ENCODE measurements at places on chromosomes 3 and 15.

DNA sequence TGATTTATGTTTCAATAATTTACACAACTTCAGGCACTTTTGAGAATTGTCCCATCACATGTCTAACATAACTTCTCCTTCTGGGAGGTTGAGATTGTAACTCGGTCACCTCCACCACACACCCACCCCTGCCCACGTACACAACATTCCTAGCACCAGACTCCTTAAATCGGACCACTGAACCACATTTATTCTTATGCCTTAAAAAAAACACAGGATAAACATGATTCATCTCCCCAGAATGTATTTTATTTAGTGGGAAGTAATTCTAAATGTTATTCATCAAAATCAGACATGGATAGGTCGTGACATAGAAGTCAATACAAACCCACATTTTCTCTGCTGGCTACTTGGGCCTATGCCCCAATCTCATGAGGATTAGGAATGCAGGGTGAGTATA, 3.0 kb downstream of the SNTN start:
- no peaks in the 10 kb centered on the region for H3K36me3 ChIP-seq
- no peak for DNase-seq

- no peaks in the 10 kb centered on the region for H3K4me1 ChIP-seq
- no peak overlapping the region for H3K4me3 ChIP-seq
- H3K36me3 ChIP-seq: no peaks in the 10 kb centered on the region
- H3K27ac ChIP-seq: no peak overlapping the region
- no peaks in the 10 kb centered on the region for H3K27me3 ChIP-seq
Measured at GRCh38 chr3:6578526-6578925, 282.4 kb upstream of the GRM7 start.

GRCh38 chr15:67880651-67881182, 40.9 kb upstream of the RNU6-1 start:
- H3K36me3 ChIP-seq: no peaks in the 10 kb centered on the region
- no peak overlapping the region for H3K27ac ChIP-seq
- DNase-seq: no peak
- H3K4me3 ChIP-seq: no peak overlapping the region
- H3K4me1 ChIP-seq: peaks cover 9% of the 10 kb centered on the region

DNA sequence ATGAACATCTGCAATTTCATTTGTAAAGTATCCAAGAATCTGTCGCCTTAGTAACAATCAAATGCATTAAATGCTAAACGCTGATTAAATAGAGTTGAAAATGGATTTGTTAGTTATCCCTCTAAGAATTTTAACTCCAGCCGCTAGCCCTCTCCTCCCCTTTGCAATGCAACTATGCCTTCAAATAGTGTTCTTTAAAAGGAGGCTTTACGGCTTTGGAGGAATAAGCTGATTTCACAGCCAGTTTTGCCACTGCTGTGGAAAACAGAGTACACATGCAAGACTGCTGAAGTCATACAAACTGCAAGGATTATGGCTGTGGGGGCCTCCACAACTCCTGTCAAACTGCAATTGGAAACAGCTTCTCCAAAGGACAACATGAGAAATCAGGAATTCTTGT, 89.2 kb downstream of the CERS3 start:
- H3K27ac ChIP-seq: no peak overlapping the region
- no peaks in the 10 kb centered on the region for H3K4me1 ChIP-seq
- no peaks in the 10 kb centered on the region for H3K36me3 ChIP-seq
- H3K4me3 ChIP-seq: no peak overlapping the region

DNA sequence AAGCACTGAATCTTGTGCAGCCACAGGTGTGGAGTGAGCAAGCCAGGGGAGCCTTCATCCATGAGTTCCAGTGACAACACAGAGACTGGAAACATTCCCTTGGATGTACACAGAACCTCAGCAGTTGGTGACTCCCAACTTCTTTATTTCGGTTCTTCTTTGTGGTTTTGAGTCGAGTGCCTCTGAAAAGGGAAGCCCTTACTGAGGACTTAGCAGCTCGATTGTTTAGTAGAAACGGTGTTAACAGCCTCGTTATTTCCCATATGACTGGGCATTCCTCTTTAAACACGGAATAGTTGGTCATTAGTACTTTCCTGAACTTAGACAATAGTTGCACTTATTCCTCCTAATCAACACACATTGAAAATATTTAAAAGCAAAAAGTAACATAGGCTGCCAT, 7.7 kb downstream of the SLCO3A1 start:
- H3K27me3 ChIP-seq: no peaks in the 10 kb centered on the region
- H3K4me3 ChIP-seq: no peak overlapping the region
- peaks cover 21% of the 10 kb centered on the region for H3K36me3 ChIP-seq
- H3K27ac ChIP-seq: peak overlapping the region; percentile 4
- DNase-seq: no peak

- no peak for DNase-seq
- H3K27me3 ChIP-seq: peaks cover 20% of the 10 kb centered on the region
- H3K36me3 ChIP-seq: peaks cover under 1% of the 10 kb centered on the region
- no peak overlapping the region for H3K4me3 ChIP-seq
- peaks cover 26% of the 10 kb centered on the region for H3K4me1 ChIP-seq
- H3K27ac ChIP-seq: no peak overlapping the region
Measured at GRCh38 chr3:122268257-122269024, 56.6 kb upstream of the CSTA start.

DNA sequence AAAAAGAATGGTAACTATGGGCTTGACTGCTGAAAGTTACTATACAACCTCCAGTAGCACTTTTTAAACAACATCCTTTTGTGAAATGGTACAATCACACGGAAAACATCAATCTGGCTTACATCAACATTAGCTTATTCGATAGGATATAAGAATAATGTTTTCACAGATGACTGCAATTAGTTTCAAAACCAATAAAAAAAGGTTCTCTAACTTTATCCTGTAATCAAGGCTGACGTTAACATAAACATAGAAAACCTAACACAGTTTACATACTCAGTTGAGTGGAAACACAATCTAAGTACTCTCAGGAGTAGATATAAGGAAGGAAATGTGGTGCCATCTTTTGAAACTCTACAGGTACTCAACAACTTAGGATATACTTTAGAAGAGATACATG, 102.2 kb downstream of the DLG1 start:
- H3K36me3 ChIP-seq: peaks cover 4% of the 10 kb centered on the region
- no peak overlapping the region for H3K4me3 ChIP-seq
- H3K27ac ChIP-seq: no peak overlapping the region
- no peaks in the 10 kb centered on the region for H3K27me3 ChIP-seq
- no peak for DNase-seq

DNA sequence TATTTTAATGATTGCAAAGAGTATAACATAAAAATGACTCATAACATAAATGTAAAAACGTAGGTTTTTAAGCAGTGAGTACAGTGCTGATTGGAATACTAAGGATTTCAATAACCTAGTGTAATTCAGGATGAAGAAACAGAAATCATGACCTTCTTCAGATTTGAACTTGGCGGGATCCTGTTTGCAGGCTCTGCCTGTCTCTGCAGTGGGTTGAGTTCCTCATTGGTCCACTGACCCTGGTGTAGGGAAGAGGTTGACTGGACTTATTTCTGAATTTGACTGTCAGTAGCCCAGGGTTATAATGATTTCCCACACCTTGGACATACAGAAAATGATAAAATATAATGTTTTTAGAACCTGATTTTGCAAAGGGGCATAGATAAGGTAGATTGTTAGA, 171.7 kb downstream of the FNDC3B start:
- peaks cover 9% of the 10 kb centered on the region for H3K36me3 ChIP-seq
- peaks cover 11% of the 10 kb centered on the region for H3K4me1 ChIP-seq
- no peak for DNase-seq

GRCh38 chr15:36130641-36131310, 448.6 kb upstream of the CDIN1 start:
- no peaks in the 10 kb centered on the region for H3K4me1 ChIP-seq
- DNase-seq: no peak
- no peaks in the 10 kb centered on the region for H3K36me3 ChIP-seq
- no peak overlapping the region for H3K4me3 ChIP-seq
- H3K27me3 ChIP-seq: no peaks in the 10 kb centered on the region

DNA sequence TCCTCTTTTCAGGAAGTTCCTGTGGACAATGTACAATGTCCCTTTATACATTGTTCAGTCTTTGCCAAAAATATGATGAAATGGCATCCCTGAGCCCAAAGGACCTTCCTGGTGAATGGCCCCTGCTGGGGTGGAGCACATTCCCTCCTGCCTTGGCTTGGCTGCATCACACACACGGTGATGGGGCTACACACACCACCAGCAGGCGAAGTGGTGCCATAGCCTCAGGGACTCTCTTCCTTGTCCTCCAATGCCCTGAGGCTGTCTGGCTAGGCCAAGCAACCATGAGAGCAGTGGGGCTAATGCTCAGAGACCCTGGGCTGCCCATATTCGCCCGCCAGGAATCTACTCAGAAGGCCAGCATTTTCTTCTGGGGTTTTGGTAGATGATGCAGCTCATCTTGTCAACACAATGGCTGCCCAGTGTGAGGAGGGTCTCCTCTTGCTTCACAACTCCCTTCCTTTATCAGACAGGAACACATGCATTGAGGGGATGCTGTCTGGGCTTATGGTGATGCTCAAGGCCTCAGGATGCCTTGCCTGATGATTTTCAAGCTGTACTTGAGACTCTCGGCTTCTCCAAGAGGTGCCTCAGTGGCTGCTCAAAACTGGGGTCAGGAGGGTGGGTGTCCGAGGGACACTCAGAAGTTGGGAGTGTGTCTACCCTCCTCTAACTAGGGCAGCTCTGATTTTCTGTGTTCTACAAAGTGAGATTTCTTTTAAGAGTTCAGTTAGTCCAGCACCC, 40.9 kb upstream of the EPHB1 start:
- no peak for DNase-seq
- H3K27me3 ChIP-seq: peaks cover 6% of the 10 kb centered on the region
- H3K4me3 ChIP-seq: no peak overlapping the region
- H3K4me1 ChIP-seq: no peaks in the 10 kb centered on the region

- peaks cover 7% of the 10 kb centered on the region for H3K4me1 ChIP-seq
- no peak overlapping the region for H3K4me3 ChIP-seq
- no peak overlapping the region for H3K27ac ChIP-seq
Measured at GRCh38 chr15:77688266-77688665, 55.6 kb upstream of the LINGO1 start.

DNA sequence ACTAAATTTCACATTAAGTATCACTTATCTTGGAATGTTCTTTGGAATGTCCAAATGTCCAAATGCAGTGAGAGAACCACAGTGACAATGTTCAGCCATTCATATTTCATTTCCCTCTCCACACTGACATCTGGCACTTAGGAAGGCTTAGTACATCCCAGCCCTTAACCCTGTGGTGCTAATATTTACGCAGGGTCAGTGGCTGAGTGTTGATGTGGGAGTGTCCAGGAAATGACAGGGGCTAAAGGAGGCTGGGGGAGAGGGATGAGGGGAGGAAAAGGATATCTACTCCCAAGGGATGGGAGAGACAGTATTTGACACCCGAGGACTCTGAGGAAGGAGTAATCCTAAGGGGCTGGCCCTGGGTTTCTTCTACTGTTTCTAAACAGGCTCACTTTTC, 14.1 kb upstream of the CCR4 start:
- DNase-seq: no peak
- no peak overlapping the region for H3K4me3 ChIP-seq
- H3K4me1 ChIP-seq: no peaks in the 10 kb centered on the region
- H3K27me3 ChIP-seq: no peaks in the 10 kb centered on the region
- H3K36me3 ChIP-seq: no peaks in the 10 kb centered on the region

- peaks cover 2% of the 10 kb centered on the region for H3K27me3 ChIP-seq
- H3K27ac ChIP-seq: no peak overlapping the region
- no peak for DNase-seq
- H3K4me1 ChIP-seq: peaks cover 24% of the 10 kb centered on the region
- H3K4me3 ChIP-seq: no peak overlapping the region
Measured at GRCh38 chr3:115660646-115661337, 37.5 kb downstream of the GAP43 start.

GRCh38 chr15:74315626-74316025, 51.8 kb downstream of the CYP11A1 start:
- peak overlapping the region; percentile 58 for H3K27ac ChIP-seq
- H3K36me3 ChIP-seq: no peaks in the 10 kb centered on the region
- H3K4me3 ChIP-seq: peak overlapping the region; percentile 5
- peaks cover 3% of the 10 kb centered on the region for H3K27me3 ChIP-seq
- H3K4me1 ChIP-seq: peaks cover 31% of the 10 kb centered on the region
- peak; percentile 65 for DNase-seq

GRCh38 chr3:115513416-115513800, 109.9 kb upstream of the GAP43 start:
- H3K4me1 ChIP-seq: peaks cover 21% of the 10 kb centered on the region
- DNase-seq: no peak
- H3K27ac ChIP-seq: no peak overlapping the region
- H3K36me3 ChIP-seq: no peaks in the 10 kb centered on the region

GRCh38 chr3:175308097-175308496, 449.0 kb downstream of the NAALADL2 start:
- DNase-seq: no peak
- no peak overlapping the region for H3K27ac ChIP-seq
- H3K4me1 ChIP-seq: no peaks in the 10 kb centered on the region
- no peaks in the 10 kb centered on the region for H3K27me3 ChIP-seq
